ENCODE measurements at places on chromosomes 11 and 22. TPM values are rescaled to one million over a fixed set of nuclear protein-coding genes. Genes with fewer than 3 reads are reported as not detected.

DNA sequence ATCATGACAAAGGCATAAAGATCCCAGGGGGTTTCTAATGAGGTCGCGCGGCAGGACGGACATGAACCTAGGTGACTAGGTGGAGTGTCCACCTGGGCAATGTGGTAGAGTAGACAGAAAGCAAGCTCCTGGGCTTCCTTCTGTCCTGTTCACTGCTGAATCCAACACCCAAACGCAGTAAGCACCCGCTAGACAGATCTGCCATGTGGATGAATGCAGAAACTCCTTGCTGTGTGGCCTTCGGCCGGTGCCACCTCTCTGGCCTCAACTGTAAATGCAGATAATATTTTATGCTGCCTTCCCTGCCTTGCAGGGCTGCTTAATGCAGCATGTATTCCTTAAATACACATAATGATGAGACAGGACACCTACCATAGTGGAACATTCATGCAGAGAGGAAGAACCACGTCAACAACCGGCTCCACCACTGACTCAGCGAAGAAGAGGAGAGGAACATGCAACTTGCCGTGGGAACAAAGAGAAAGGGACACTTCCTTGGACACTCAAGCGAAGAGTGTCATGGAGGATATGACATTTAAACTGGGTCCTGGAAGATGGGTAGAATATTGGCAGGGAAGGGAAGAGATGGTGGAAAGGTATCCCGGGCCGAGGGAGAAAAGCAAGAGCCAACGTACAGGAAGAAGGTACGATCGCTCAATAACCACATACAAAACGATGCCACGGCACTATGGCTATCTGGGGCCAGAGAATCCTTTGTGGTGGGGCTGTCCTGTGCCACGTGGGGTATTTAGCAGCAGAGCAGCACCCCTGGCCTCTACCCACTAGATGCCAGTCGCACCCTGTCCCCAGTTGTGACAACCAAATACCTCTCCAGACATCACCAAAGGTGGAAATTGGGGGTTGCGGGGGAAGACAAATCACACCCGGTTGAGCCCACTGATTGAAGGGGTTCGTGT lies 30.8 kb downstream of the MYH9 start:
- no peak for DNase-seq

- DNase-seq, result no peak
Observed at GRCh38 chr11:93513772-93514171, 29.4 kb downstream of the SMCO4 start.

The DTX4 gene
- total RNA-seq, result 1.8 TPM

The XBP1 gene
- total RNA-seq, result 75.9 TPM

The LGR4 gene
- total RNA-seq, result 13.0 TPM

The HORMAD2 gene
- not detected for total RNA-seq

The DDTL gene
- total RNA-seq, result 1.5 TPM

GRCh38 chr22:36386351-36386899 lies 1.3 kb downstream of the MYH9 start:
- no peak for DNase-seq
